Right lung (tissue), 10 donors: ENCODE measurements at places on chromosomes 1 and 21. TPM values are rescaled to one million over a fixed set of nuclear protein-coding genes. Genes with fewer than 3 reads are reported as not detected.

DNA sequence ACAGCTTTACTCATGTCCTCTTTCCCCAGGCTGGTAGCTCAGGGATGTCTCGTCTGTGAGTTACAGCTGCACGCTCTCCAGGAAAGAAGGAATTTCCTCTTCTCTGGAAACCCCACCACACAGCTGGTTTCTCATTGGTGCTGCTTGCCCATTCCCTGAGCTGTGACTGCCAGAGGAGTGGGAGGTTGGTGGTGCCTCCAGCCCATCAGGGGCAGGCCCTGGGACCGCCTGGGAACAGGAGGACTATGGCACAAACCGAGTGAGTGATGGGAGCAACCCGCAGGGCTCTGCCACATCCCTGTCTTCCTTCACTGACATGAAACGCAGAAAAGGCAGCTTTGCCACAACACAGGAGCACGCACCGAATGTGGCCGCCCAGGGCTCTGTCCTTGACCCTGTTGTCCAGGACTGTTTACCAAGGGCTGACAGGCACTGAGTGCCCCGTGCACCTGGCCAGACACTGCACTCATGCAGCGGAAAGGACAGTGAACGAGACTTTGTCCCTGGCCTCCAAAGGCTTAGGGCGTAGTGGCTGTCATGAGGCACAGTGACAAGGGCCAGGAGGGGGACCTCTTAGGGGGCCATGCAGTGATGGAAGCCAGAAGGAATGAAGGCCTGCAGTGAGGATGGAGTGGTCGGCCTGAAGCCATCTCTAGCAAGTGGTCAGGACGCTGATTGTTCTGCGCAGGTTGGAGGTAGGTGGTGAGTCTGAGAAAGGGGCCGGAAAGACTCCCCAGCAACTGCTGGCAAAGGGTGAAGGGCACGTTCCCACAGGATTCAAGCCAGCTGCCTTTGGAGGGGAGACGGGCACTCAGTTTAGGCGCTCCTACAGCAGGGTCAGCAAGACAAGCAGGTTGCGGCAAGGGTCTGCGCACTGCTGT is 1.7 kb upstream of the CCNL2 start:
- DNase-seq, result no peak

GRCh38 chr1:203173566-203173965 is 2.1 kb downstream of the MYBPH start:
- no peak for DNase-seq

GRCh38 chr1:41291195-41291594 is 49.1 kb upstream of the SCMH1 start:
- DNase-seq, result no peak

DNA sequence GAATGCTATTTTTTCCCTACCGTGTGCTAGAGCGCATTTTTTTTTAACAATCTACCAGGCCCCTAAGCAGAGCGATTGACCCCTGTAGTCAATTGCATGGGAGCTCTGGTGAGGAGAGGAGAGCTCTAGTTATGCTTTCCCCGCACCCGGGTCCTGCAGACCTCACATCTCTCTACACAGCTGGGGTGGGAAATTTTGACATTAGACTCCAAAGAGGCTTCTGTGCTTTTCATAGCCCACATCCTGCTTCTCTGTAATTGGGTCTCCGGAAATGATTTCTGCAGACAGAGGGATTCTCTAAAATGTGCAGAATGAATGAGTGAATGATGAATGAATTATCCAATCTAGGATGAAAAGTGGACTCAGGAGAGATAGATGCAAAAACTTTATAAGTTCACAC is 41.5 kb upstream of the DUSP10 start:
- no peak for DNase-seq

GRCh38 chr1:216815260-216816131 is 92.3 kb upstream of the ESRRG start:
- peak; percentile 85 for DNase-seq

GRCh38 chr1:222049176-222049575 is 307.3 kb upstream of the DUSP10 start:
- DNase-seq, result no peak

DNA sequence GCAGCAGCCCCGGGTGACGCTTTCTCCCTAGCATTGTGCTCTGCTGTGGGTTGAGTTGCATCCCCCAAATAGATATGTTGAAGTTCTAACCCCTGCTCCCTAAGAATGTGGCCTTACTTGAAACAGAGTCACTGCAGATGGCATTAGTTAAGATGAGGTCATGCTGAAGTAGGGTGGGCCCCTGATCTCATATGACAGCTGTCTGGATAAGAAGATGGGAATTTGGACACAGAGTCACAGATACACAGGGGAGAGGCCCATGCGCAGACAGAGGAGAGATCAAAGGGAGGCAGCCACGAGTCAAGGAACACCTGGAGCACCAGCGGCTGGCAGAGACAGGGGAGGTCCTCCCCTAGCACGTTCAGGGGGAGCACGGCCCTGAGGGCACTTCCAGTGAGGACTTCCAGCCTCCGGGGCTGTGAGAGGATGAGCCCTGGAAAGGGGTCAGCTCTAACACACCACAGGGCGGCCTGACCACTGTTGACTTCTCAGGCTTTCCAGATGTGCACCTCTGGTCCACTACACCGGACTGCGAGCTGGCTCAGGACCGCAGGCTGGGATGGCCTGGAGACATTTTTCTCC is 46.4 kb downstream of the ABCG1 start:
- DNase-seq, result no peak

DNA sequence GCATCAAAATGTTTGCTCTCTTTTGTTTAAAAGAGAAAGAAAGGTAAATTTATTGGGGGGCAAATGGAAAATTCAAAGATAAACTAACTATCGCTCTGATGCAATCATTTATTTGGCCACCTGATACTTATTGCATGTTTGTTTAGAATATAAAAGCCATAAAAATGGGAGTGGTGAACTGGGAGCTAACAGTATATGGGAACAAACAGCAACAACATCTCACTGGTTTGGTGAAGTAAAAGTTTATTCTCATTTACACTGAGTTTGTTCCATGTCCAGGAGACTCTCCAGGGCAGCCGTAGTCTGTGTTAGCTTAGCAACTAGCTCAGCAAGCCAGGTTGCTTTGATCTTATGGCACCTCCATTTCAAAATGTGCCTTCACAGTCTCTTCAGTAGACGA is 20.4 kb downstream of the C4BPA start:
- DNase-seq, result no peak

DNA sequence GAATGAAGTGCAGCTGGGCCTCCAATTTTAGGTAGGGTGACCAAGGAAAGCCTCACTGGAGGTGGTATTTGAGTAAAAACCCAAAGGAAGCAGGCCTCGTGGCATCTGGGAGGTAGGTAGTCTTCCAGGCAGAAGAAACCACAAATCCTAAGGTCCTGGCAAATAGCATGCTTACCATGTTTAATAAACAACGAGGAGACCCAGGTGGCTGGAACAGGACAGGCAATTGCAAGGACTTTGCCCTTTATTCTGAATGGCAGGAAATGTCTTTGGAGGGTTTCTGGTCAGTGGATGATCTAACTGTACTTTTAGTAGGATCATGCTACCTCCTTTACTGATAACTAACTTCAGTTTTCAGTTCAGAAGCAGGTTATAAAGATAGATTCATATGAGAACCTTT is 52.2 kb downstream of the EPB41 start:
- DNase-seq, result no peak

GRCh38 chr1:211280910-211281309 is 21.7 kb downstream of the RCOR3 start:
- DNase-seq, result no peak

DNA sequence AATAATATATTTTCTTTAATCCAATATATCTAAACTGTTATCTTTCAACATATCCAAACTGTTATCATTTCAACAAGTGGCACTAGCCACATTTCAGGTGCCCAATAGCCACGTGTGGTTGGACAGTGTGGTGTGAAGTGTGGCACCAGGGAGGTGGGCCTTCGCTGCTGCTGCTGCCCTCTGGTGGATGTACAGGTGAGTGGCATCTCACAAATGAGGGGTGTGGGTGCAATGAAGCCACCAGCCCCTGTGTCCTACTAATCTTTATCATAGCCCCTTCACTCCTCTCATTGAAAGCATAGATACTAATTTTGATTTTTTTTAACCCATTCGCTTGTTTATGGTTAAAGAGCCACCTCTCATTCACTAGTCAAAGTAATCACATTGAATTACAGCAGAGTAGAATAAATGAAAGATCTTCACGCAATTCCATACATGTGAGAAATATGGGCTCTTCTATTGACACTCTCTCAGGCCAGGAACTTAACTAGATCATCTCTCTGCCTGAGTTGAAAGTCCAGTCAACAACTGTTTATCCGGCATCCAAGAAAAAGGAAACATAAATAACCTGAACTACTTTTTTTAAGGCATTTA is 499.2 kb downstream of the OMA1 start:
- no peak for DNase-seq

The TRIM17 gene
- polyA plus RNA-seq, result 3.9 TPM

The KRTAP19-2 gene
- not detected for polyA plus RNA-seq
